ENCODE measurements at places on chromosomes 12 and 14.

GRCh38 chr14:76937181-76938091 is 91.1 kb downstream of the IRF2BPL start:
- no peak for DNase-seq

GRCh38 chr12:82027612-82028011 is 268.5 kb upstream of the PPFIA2 start:
- DNase-seq: no peak

DNA sequence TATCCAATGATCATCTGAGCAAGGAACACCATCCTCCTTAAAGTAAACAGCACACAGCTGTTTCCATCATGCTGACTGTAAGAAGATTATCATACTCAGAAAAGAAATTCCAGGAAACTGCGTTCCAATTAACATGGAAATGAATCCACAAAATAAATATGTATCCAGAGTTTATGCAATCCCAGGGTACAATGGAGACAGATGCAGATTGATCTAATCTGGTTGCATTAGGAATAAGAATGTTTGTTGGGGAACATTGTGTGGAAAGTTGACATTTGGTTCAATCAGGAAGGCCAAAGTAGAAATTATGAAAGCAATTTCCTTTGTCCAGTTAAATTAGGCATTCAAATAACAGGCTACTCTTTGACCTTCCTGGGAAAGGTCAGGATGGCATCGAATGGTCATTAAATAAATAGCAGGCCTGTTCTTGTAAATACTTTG is 236.9 kb upstream of the AMIGO2 start:
- no peak for DNase-seq

DNA sequence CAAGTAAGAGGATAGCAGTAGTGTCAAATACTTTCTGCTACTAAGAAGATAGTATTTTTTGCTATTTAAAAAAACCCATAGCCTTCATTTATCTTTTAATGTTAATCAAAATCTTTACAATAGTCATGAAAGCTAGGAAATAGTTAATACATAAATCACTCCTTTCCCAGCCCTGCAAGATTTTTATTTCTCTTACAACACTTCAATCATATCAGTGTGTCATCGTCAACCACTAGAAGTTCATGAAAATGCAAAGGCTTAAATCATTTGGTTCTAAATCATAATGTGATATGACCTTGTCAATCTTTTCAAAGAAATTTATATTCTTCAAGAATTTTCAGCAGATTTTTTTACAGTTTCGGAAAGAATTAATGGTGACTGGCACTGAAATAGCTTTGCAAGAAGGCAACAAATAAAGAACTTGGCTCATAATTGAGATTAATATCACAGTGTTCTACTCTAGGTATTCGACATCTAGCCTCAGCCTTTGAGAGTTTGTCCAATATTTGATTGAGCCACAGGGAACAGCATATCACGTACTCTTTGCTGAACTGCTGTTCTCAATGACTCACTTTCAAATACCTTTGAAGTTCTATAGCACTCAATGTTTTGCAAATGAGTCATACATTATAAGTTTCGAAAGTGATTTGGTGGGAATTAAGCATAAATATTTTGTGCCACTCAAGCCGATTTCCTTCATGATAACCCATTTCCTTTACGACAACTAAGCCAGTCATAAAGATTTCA is 384.0 kb upstream of the FOXG1 start:
- no peak for DNase-seq

GRCh38 chr14:29529418-29529817 is 398.2 kb downstream of the PRKD1 start:
- DNase-seq: no peak

GRCh38 chr12:25131270-25131669 is 63.7 kb downstream of the DNAI7 start:
- no peak for DNase-seq

GRCh38 chr12:116284396-116284795 is 6.9 kb upstream of the MED13L start:
- DNase-seq: no peak

DNA sequence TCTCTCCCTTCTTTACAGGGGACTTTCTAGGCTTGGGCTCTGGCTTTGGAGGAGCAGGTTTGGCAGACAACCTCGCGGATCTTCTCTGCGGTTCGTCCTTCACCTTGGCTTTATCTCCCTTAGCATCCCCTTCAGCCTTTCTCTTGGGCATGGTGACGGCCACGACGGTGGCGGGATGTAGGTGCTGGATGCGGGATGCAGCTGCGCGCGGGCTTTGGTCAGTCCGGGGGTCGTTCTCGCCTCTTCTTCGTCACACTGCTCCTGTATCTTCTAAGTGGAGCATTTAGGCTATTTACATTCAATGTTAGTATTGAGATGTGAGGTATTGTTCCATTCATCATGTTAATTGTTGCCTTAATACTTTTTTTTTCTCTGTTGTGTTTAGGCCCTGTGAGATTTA is 217.2 kb upstream of the STXBP6 start:
- no peak for DNase-seq

Measured in bone marrow (tissue), 2 donors.